ENCODE measurements at places on chromosomes 16 and 17. TPM values are rescaled to one million over a fixed set of nuclear protein-coding genes. Genes with fewer than 3 reads are reported as not detected.

The CNGB1 gene
- total RNA-seq = not detected

The SLC9A5 gene
- 0.55 TPM for total RNA-seq

GRCh38 chr16:83803811-83804210 is 4.0 kb upstream of the HSBP1 start:
- no peak for DNase-seq

- DNase-seq = no peak
Measured at GRCh38 chr16:12805066-12805465, 1.4 kb upstream of the CPPED1 start.

DNA sequence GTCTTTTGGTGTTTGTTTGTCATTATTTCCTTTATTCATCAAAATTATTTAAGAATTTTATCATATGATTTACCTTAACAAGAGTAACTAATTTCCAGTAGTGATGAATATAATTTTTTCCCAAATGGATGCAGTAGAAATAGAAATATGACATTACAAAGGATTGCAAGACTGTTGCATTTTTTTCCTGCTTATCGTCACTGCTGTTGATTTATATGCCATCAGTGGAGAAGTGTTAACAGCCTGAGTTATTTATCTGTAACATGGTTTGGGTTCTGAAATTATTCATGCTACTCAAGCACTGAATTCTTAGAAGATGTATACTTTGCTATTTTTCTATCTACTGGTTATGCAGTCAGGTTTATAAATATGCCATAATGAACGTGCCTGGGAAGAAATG is 68.6 kb downstream of the TMEM100 start:
- DNase-seq = no peak

DNA sequence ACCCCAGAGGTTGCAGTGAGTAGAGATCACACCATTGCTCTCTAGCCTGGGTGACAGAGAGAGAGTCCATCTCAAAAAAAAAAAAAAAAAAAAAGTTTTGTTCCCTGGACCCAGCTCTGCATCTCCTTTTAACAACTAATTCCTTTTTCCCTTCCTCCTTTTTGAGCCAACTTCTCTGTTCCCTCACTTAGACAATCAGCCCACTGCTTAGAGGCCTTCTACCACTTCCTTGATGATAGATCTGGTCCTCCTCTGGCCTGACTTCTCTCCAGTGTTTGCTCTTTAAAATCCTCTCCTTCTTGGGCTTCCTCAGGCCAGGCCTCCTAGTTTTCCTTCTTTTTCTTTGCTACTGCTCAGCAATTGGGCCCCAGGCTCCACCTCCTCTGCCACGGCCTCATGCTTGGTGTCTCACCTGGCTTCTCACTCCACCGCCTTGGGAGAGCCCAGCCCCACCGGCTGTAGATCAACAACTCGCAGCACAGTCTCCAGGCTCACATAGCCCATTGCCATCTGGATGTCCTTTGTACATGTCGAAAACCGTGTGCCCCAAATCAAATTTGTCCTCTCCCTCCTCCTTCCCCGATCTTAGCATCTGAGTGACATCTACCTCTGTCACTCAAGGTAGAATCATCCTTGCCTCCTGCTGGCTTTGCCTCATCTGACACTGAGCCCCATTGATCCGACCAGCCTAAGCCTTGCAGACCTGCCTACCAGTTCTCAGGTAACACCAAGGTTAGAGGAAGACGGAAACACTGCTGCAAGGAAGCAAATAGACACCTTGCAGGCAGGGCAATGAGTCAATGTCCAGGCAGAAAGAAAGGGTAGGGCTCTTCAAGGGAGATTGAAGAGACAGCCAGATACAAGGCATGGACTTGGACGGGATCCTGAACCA is 17.4 kb downstream of the ARHGAP27 start:
- DNase-seq = no peak

The SGCA gene
- total RNA-seq = 0.32 TPM

GRCh38 chr17:74623693-74624093 is at the start of gene CD300E:
Gene CD300E, minus strand, starts transcription at chr17:74623738. Its CDS starts 117 bp downstream, at chr17:74623621.
- no peak for DNase-seq

DNA sequence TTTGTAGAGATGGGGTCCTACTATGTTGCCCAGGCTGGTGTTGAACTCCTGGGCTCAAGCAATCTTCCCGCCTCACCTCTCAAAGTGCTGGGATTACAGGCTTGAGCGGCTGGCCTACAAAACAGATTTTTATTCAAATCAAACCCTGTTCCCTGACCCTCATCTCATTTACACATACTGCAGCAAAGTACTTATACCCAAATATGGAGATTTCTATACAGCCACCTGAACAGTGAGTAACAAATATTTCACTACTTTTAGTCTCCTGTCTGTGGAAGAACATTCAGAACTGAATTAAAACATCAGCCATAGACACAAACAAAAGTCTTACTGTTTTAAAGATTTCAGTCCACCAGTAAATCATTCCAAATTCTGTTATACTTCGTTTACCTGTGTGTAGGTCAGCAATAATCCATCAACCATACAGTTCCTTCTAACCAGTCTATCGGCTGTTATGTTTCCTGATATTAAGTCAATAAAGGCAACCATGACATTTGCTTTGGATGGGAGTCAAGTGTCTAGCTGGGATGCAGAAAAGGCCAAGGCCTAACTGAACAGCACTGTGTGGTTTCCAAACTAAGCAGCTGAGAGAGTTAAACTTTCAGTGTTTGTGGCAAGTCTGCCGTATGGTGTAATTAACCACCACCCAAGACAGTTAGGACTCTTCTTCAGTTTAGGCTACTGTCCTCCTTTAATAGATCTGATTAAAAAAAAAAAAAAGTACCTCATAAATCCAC is 22.3 kb downstream of the ERN1 start:
- no peak for DNase-seq

DNA sequence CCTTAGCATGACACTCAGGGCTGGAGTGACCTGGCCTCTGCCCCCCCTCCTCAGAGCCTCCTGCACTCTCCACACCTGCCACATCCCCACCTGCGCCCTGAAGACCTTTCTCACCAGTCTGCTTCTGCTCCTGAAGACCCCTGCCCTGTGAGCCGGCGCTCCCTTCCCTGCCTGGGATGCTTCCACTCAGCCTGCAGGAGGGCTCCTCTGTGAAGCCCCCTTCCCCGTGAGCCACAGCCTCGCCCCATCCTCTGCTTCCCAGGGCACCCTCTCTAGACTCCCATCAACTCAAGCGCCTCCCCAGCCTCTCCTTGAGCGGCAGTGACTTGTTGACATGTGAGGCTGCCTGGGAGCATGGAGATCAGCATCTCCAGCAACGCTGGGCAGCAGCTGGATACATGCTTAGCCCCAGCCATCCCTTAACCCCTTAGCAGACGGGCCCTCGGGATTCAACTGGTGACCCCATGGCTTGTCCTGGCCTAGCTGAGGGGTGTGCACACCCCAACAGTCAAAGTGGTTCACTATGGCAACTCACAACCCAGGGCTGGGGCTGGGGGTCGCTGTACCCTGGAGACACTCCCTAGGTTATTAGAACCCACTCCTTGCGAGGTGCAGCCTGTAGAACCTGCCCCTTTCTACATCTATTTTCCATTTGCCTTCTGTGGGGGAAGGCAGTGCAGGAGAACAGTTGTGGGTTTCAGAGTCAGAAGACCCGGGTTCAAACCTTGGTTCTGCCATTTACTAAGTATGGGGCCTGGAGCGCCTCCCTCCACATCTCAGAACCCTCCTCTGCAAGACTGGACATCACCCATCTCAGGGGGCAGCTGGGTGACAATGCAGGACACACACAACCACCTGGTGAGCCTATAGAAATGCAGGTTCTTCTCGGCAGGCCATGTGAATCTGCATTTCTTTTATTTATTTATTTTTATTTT is 21.5 kb downstream of the TMEM235 start:
- DNase-seq = no peak

The DCAF7 gene
- total RNA-seq = 49.6 TPM

The CD79B gene
- 4.3 TPM for total RNA-seq

The PKMYT1 gene
- total RNA-seq = 0.58 TPM

The CD300H gene
- not detected for total RNA-seq

DNA sequence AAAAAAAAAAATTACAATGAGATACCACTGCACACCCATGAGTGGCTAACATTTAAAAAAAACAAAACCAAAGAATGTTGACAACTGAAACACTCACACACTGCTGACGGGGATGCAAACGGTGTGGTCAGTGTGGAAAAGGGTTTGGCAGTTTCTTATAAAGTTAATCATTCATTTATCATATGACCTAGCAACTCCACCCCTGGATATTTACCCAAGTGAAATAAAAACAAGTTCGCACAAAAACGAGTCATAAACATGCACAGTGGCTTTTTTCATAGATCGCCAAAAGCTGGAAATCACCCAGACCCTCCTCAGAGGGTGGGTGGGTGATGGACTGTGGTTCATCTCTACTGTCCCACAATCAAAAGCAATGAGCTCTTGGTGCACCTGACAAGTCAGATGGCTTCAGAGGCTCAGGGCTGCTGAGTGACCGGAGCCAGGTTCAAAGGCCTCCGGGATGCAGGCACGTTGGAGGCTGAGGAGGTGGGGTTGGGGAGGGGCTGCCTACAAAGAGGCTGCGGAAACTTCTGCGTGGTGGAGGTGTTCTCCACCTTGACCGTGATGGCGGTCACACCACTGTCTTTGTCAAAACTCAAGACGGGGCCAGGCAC is 14.2 kb downstream of the RAB40B start:
- no peak for DNase-seq

DNA sequence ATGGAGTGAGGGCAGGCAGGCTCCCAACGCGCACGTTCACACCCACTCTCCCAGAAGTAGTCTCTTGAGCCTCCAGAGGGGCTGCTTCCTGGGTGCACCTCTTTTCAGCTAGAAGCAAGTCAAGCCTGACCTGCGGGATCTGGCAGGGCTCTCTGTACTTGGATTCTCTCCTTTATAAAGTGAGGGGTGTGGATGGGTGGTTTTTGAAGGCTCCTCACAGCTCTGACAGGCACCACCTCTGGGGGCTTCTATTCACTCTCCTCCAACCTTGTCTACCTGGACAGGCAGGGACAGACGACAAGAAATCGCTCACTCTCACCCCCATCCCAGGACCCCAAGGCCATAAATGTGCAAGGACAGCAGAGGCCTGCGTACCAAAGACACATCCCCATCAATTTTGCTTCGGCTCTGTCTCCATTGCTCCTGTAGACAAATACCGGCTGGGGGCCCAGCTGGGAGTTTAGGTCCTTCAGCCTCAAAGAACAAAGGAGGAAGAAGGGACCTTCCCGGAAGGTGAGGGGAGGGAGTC is 814 bp upstream of the DYNLL2 start:
- DNase-seq = no peak

- no peak for DNase-seq
Measured at GRCh38 chr16:47977802-47978201, 178.0 kb downstream of the ABCC12 start.

The CDH16 gene
- not detected for total RNA-seq
